ENCODE measurements at places on chromosomes 13 and 19. TPM values are rescaled to one million over a fixed set of nuclear protein-coding genes. Genes with fewer than 3 reads are reported as not detected.

DNA sequence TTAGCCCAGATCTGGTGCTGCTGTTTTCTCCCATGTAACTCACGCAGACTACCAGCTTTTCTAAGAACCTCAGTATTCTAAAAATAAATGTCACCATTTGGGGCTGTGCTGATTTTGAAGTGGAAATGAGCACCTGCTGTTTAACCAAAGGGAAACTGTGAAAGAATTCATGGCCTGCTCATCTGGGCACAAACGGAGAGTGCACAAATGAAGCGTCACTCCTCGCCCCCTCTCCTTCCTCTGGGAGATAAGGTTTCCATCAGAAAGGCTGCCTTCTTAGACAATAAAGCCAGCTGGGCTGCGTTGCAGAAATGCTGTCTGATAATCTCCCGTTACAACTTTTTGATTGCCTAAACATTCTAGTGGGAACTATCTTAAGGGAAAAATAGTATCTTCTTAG, 73.7 kb upstream of the SLC15A1 start:
- DNase-seq, result no peak

DNA sequence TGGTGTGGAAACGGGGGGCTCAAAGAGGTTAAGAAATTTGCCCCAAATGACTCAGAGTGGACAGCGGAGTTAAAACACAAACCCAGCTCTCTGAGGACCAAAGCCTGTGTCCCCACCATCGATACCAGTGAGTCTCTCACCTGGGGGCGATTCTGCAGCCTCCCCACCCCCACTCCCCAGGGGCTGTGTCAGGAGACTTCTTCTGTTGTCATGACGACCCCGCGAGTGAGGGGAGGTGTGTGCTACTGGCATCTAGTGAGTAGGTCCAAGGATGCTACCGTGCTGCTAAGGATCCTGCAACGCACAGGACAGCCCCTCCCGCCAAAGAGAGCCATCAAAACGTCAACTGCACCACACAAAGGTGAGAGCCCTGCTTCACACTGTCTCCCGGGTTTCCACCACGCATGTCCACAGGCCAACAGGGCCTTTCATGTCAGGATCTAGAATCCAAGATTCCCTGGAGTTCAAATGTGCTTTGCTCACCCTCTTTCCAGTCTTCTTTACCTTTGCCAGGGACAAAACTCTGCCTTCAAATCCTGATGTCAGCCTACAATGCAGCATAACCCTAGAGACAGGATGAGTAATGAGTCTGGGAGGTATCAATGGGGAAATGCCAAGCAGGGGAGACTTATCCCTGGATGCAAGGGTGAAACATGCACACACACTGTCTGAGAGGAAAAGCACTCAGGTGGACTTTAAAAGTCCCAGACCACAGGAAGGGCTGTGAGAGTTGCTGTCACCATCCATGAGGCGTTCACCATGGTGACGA, 3.9 kb downstream of the RANBP3 start:
- no peak for DNase-seq

- peak; percentile 23 for DNase-seq
Measured at GRCh38 chr13:111114362-111115060, 599 bp upstream of the ARHGEF7 start.

DNA sequence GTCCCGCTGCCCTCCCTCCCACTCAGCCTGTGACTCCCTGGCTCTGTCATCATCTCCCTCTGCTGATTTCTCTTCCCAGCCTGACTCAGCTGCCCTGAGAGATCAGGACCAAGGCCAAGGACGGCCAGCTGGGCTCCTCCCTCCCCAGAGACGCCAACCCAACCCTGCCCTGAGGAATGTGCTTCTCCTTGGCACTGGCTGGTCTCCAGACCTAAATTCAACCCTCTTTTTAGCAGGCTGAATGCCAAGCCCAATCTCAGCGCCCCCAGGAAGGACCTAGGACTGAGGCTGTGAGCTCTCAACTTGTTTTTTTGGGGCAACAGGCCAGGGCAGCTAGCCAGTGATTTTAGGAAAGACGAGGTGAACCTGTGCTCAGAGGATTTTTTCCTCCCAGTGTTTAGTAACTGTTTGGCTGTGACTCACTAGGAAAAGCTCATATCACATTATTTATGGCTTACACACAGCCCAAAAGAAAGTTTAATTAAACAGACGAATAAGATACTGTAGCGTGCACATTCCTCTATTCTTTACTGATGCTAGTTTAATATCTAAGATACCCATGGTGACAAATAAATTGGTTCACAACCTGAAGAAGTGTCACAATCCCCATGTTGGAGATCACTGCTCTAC, 7.4 kb upstream of the IGFL1 start:
- no peak for DNase-seq

DNA sequence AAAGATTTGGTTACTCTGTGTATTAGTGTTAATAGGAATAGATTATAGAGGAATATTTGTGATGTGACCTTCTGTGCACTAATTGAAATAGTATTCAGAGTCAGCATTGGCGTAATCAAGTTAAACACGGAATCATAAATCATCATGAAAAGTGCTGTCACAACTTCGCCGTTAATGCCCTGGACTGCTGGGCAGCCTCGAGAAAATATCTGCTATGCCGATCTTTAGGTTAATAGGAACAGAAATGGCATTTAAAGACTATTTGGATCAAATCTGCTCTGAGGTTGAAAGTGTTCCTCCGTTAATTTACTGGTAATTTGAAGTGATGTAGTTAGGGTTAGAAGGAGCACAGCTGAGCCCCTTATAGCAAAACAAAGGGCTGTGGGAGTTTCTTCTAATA, 219.0 kb downstream of the MZT1 start:
- no peak for DNase-seq

DNA sequence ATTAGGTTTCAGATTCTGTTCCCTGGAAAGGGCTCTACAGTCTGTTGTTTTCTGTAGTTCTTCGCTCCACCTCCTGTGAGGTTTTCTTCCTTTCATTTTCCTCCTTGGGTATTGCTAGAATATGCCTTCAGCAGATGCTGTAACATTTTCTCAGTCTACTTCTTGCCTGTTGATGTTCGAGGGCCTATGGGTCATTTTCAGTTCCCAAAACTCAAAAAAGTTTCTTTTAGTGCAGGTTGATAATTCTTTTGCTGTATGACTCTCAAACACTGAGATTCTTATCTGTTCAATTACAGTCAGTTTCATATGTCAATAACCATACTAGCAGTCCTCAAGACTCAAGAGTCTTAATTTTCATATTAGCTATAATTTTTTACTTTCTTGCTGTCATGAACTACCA, 268.3 kb downstream of the RFC3 start:
- DNase-seq, result no peak

- DNase-seq, result no peak
Measured at GRCh38 chr19:32017176-32017953, 328.0 kb upstream of the ZNF507 start.

- DNase-seq, result peak; percentile 61
Measured at GRCh38 chr19:49391581-49392399, 3.7 kb downstream of the KASH5 start.

DNA sequence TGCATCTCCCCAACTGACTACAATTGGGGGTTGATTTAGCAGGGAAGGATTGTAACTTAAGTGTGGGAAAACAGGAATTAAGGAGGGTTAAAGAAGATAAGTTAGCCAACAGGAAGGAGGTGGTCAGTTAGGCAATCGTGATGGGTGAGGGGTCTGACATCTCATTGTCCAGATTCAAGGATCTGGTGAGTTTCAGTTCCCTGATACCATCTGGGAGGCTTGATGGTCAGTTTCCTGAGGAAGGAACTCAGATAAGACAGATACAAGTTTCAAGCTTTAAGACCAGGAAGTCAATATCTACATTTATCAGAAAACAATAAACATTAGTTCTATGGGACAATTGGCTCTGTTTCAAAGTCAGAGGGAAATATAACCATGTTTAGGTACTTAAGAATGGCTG, 601.8 kb downstream of the SLITRK6 start:
- DNase-seq, result no peak

GRCh38 chr13:87302931-87303330, 368.2 kb upstream of the SLITRK5 start:
- no peak for DNase-seq

GRCh38 chr13:44921931-44922758, 67.1 kb downstream of the NUFIP1 start:
- no peak for DNase-seq

- no peak for DNase-seq
Measured at GRCh38 chr19:34482380-34483250, 1.1 kb downstream of the WTIP start.

DNA sequence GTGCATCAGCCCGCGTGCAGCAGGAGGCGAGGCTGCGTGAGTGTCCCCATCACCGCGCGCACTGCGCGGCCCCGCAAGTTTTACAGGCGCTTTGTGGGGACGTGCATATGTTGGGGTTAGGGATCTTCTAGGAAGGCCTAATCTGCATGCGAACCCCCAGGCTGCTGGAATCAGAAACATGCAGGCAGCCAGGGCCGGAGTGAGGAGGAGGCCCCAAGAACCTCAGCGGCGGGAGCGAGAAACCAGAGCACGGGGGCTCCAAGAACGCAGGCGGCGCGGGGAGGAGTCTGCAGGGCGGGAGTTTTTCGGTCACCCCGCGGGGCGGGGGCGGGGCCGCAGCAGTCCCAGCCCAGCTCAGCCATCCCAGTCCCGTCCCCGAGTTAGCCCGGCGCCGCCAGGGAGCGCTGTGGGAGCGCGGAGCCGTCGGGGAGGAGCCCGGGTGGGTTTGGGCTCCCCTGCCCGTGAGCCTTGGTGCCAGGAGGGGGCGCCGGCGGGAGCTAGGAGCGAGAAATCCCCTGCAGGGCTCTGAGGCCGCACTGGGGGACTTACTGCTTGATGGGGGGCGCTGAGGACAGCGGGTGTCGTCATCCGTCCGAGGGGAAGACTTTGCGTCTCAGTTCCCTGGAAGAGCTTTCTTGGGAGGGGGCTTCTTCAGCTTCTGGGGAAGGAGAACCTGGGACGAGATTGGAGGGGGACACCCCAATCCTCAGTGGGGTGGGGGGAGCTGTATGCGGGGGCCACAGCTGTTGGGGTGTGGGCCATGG, 933 bp upstream of the NRTN start:
- DNase-seq, result peak; percentile 83

DNA sequence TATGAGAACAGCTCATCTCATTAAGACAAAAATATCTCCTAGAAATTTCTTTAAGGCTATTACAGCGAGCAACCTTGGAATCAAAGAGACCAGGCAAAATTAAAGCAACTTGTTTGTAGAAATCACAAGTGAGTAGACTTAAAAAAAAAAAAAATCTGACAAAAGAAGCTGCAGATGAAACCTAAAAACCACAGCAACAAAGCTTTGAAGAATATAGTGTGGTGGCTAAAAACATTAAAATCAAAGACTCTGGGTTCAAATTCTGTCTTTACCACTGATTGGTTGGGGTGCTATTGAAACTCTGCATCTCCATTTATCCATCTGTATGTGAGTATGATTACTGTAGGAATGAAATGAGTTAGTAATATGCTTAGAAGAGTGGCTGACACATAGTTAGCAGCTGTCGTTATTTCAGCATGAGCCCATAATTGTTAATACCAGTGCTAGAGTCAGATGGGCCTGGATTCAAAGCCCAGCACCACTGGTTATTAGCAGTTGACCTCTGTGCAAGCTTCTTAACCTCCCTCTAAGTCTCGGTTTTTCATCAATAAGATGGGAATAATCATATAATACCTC, 157.6 kb downstream of the FOXO1 start:
- no peak for DNase-seq

GRCh38 chr13:93727211-93728141, 500.9 kb downstream of the GPC6 start:
- DNase-seq, result no peak

DNA sequence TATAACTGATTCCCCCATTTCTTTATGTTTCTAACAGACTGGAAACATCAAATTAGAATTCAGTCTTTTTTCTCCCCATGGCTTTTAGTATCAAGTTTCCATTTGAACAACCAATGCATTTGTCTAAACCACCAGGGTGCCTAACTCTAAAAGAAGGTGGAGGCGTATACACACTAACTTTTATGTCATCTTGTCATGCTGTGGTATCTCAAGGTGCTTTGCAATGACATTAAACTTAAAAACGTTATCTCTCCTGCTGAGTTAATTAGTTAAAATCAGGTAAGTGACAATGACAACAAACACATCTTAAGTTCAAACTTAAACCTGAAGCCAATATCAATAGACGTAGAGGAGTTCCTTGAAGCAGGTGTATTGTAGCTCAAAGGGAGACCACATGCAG, 1001.7 kb downstream of the PCDH17 start:
- no peak for DNase-seq

DNA sequence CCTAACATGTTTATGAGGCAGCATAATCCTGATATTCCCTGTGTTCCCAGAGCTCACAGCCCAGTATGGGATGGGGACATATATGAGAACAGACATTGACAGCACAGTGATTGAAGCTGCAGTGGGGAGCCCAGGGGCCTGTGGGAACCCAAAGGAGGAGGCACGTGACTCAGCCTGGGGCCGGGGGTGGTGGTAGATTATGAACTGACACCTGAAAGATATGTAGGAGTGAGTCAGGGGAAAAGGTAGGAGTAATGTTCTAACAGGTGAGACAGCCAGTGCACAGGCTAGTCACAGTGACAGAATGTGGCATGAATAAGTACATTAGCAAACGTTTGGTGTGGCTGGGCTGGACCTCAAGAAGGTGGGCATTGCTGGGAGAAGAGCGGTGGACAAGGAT, 29.0 kb downstream of the CKM start:
- no peak for DNase-seq

DNA sequence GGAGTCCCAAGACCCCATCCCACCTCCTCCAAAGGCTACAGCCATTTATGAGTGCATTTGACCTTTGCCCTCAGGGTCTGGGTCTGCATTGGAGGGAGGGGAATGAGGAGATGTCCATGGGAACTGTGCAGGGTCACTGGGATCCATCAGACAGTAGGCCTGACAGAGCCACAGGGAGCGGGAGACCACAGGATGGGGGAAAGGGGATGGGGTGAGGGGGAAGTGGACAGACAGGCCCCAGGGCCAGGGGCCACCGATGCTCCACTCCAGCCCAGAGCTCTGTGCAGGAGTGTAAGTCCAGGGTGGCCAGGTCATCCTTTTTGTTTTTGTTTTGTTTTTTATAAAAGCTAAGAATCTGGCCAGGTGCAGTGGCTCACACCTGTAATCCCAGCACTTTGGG, 82.5 kb downstream of the CHST8 start:
- no peak for DNase-seq

- no peak for DNase-seq
Measured at GRCh38 chr13:67015976-67016600, 214.0 kb downstream of the PCDH9 start.

DNA sequence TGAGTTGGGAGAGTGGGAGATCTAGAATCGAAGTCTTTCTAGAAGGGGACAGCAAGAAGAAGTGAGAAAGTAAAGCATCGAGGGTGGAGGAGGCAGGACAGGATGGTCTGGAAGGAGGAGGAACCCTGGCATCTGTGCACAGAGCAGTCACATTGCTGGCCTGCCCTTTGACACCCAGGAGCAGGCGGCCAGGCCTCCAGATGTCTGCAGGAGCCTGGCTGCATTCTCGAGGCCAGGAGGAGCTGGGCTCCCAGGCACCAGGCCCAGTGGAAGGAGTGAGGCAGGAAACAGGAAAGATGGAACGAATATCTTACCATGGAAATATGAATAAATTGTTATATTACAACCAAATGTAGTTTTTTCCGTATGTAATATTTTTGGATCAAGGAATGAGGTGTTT, 27.7 kb upstream of the ARGLU1 start:
- no peak for DNase-seq

GRCh38 chr19:18321734-18322102, 1.2 kb downstream of the LSM4 start:
- DNase-seq, result peak; percentile 28

Gene DACT3
- not detected for total RNA-seq

Gene KCNK6
- 3.3 TPM for total RNA-seq

Gene ATP1A3
- 10.2 TPM for total RNA-seq

Gene PRR19
- not detected for total RNA-seq

Gene SIGLEC12
- total RNA-seq, result not detected

Gene SHISA7
- not detected for total RNA-seq

Gene VSTM2B
- total RNA-seq, result not detected

Gene MYO16
- not detected for total RNA-seq

Gene SMIM44
- total RNA-seq, result not detected

Data from CD8-positive, alpha-beta T cell (primary cell).